ENCODE measurements at places on chromosomes 5 and 9. TPM values are rescaled to one million over a fixed set of nuclear protein-coding genes. Genes with fewer than 3 reads are reported as not detected.

- no peaks in the 10 kb centered on the region for H3K36me3 ChIP-seq
- no peaks in the 10 kb centered on the region for H3K27me3 ChIP-seq
- H3K27ac ChIP-seq, result no peak overlapping the region
- 0 out of 2 replicates have a peak, but pooled peaks cover 2% of the 10 kb centered on the region for H3K4me1 ChIP-seq
- DNase-seq, result no peak
Measured at GRCh38 chr5:17203329-17204132, 13.9 kb upstream of the BASP1 start.

- no peak overlapping the region for H3K4me3 ChIP-seq
- no peak overlapping the region for H3K27ac ChIP-seq
- no peaks in the 10 kb centered on the region for H3K4me1 ChIP-seq
- no peaks in the 10 kb centered on the region for H3K36me3 ChIP-seq
- DNase-seq, result no peak
Measured at GRCh38 chr9:94663140-94663539, 23.8 kb upstream of the FBP1 start.

- no peaks in the 10 kb centered on the region for H3K36me3 ChIP-seq
- no peaks in the 10 kb centered on the region for H3K4me1 ChIP-seq
- no peak overlapping the region for H3K4me3 ChIP-seq
- H3K27ac ChIP-seq, result no peak overlapping the region
Measured at GRCh38 chr9:73423891-73424290, 272.2 kb downstream of the ANXA1 start.

GRCh38 chr5:57157666-57158065 lies 16.2 kb upstream of the GPBP1 start:
- H3K36me3 ChIP-seq, result no peaks in the 10 kb centered on the region
- H3K4me1 ChIP-seq, result no peaks in the 10 kb centered on the region
- no peaks in the 10 kb centered on the region for H3K27me3 ChIP-seq
- DNase-seq, result no peak
- H3K27ac ChIP-seq, result no peak overlapping the region
- no peak overlapping the region for H3K4me3 ChIP-seq

DNA sequence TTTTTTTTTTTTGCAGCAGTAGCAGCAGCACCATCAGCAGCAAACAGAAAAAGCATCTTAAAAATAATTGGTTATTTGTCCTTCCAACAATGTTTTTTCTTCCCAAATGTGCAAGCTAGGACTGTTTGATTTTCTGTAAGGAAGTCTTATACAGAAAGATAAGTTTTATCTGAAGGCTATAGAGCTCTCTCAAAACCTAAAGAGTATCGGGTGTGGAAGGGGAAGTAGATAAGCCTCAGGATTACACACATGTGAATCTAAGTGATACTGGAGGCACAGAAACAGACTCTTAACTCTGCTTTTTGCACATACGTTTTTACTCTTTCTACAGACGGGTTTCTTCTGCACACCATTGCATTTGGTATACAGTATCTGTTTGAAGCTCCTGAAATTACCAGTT lies 184.4 kb upstream of the FTMT start:
- H3K4me3 ChIP-seq, result no peak overlapping the region
- H3K27me3 ChIP-seq, result no peaks in the 10 kb centered on the region
- no peak for DNase-seq

DNA sequence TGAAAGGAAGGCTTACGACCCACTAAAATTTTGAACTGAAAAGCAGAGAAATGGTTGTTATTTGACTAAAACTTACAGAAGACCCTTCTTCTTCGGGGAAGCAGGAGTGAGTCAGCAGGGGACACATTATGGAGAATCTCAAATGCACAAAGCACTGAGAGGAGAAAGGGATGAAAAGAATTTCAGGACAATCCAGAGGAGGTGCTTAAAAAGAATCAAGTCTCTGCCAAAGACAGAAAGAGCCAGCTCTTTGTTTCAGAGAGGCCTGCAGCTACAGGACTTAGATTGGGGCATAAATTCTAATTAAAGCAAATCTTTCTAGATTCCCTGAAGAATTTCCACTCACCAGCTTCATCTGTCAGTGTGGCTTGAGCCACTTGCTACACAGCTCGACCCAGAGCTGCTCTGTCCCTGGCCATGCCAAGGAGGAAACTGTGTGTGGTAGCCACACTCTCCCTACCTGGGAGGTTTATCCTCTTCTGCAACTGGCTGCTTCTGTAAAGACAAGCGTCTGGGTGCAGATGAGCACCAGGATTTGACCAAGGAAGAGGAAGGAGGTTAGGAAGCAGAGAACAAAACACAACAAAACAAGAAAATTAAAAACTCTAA lies 89.9 kb downstream of the SEMA5A start:
- no peaks in the 10 kb centered on the region for H3K27me3 ChIP-seq
- no peak overlapping the region for H3K27ac ChIP-seq
- H3K4me3 ChIP-seq, result no peak overlapping the region
- DNase-seq, result no peak
- H3K4me1 ChIP-seq, result no peaks in the 10 kb centered on the region
- no peaks in the 10 kb centered on the region for H3K36me3 ChIP-seq

The ADGRD2 gene
- not detected for total RNA-seq

The NPDC1 gene
- total RNA-seq, result 43.5 TPM

All from Panc1 (cell line).